ENCODE measurements at places on chromosomes 5 and 9.

- no peak for DNase-seq
These were observed 351.2 kb downstream of the ZNF608 start for GRCh38 chr5:124395287-124395686.

- no peak for DNase-seq
These were observed 155.0 kb upstream of the PITX1 start for GRCh38 chr5:135189024-135189423.

GRCh38 chr9:12680341-12680740 is 12.8 kb upstream of the TYRP1 start:
- no peak for DNase-seq

- no peak for DNase-seq
These were observed 562 bp downstream of the GSN start for GRCh38 chr9:121268598-121268850.

DNA sequence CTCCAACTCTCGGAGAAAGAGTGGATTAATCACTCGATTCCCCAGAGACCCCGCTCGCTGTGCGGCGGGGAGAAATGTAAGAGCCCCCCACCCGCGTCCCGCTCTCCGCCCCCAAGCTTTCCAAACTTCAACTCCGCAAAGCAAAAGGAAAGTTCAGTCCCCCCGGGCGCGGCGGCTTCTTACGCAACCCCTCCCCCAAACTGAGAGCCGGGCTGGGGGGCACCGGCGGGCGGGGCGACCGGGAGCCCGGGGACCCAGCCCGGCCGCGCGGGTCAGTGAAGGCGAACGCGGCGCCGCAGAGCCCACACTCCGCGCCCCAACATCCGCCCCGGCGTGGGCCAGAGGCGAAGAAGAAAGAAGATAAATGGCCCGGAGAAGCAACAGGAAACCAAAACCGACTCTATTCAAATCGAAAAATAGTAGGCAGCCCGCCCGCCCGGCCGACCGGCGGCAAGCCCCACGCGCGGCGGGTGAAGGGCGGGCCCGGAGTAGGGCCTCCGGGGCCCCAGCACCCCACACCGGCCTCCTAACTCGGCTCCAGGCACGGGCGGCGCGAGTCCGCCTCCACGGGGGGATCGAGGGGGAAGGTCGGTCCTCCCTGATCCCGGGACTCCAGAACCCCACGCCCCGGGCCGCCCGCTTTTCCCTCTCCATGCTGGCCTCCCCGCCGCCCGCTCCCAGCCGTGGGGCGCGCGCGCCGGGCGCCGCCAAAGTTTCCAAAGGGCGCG is 720 bp downstream of the NOTCH1 start:
- no peak for DNase-seq

DNA sequence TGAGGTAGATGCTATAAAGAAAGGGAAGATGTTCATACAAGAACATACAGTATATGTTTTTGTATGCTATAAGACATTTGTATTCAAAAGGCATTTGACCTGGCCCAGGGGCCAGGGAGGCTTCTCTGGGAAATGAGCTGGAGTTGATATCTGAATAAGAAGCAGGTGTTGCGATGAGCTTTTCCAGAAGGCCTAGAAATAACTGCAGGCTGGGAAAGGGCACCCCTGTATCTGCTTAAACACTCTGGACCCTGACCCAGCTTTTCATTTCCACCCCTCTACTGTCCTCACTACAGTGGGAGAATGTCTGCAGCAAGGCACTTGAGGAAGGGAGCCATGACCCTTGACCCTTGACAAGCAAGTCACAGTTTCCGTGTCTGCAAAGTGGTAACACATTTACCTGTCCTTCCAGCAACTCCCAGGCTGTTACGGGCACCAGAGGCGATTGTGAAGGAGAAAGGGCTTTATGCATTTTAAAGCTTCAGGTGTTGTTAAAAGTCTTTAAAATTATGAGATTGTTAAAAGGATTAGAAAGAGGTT is 88.2 kb upstream of the PANK3 start:
- no peak for DNase-seq

GRCh38 chr5:112165897-112166737 is 253.0 kb downstream of the EPB41L4A start:
- DNase-seq, result no peak

DNA sequence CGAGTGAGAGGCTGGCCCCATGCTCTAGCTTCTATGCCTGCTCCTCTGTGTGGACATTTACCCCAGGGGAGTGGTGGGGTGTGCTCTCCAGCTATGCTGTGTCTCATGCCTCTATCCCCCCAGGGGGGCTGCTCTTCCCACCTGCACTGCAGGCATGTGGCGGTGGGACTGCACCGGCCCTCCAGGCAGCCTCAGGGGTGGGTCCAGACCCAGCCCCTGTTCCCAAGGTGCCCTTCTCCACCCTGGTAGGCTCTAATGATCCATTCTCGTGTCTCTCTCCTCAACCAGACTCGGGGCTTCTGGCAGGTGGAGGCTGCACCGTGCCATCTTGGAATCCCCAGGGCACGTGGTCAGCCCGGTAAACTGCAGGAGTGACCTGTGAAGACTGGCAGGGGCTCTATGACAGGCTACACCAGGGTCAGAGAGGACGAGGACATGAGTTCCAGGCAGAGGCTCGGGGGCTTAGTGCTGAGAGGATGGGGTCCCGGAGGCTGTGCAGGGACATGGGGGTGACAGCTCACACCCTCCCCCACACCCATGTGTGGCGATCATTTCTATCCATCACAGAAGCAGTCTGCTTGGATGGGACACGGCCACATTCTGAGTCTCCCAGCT is 22.7 kb upstream of the COL5A1 start:
- DNase-seq, result no peak

- DNase-seq, result no peak
These were observed 16.4 kb downstream of the LNPEP start for GRCh38 chr5:96952118-96952750.

- no peak for DNase-seq
These were observed 50.7 kb upstream of the FUBP3 start for GRCh38 chr9:130528674-130529073.

- DNase-seq, result no peak
These were observed 187.3 kb downstream of the CDH12 start for GRCh38 chr5:22665801-22666200.

- no peak for DNase-seq
These were observed 14.2 kb upstream of the AGGF1 start for GRCh38 chr5:77015938-77016569.

GRCh38 chr5:163757344-163757743 is 251.9 kb downstream of the MAT2B start:
- no peak for DNase-seq

Measured in NCI-H1930 (cell line).